Vagina (tissue), 2 donors: ENCODE measurements at places on chromosomes 4 and X.

- no peak for DNase-seq
These were observed 114.9 kb upstream of the MAP3K15 start for GRCh38 chrX:19630228-19630627.

DNA sequence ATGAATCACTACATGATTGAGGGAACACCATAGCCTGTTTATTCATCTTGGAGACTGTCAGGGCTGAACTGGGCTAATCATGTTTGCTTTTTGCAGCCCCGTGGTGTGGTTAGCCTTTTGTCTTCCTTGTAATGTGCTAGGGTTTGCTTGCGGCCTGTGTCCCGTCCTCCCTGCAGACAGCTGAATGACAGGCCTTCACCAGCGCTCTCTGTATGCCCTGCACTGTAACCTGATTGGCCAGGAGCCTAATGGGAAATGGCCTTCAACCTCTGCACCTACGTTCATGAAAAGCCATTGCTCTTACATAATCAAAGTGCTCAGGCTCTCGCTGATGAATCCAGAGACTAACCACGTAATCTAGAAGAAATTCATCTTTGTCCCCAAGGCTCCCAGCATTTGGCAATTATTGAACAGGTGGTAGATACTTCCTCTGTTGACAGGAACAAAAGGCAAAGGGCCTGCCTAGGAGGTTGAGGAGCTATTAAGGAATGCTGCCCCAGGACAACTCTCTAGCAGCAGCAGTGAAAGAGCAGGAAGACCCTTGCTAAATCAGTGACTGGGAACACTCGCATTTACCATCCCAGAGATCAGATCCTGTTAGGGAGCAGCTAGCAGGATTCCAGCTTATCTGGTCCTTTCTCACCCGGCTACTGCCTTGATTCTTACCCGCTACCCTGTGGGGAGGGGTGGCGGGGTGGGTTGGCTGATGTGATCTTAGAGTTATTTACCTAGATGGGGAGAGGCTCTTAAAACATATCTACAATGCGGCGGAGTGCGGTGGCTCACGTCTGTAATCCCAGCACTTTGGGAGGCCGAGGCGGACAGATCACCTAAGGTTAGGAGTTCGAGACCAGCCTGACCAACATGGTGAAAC is 42.3 kb upstream of the FAT1 start:
- DNase-seq: no peak

DNA sequence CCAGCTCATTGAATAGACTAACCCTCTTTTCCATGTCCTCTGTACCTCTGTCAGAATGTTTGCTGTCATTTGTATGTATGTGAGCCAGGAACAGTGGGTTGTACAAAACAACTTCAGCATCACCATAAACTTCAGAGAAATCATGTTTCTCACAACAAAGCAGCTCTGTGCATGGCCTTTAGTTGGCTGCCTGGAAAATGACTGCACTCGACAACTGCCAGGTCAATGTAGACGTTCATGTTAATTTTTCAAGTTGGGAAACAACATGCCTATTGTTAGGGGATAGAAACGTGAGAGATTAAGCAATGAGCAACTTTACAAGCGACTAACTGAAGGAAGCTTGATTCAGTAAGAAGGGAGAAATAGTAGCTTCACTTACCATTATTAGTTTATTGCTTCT is 17.9 kb upstream of the CXCL11 start:
- DNase-seq: no peak

DNA sequence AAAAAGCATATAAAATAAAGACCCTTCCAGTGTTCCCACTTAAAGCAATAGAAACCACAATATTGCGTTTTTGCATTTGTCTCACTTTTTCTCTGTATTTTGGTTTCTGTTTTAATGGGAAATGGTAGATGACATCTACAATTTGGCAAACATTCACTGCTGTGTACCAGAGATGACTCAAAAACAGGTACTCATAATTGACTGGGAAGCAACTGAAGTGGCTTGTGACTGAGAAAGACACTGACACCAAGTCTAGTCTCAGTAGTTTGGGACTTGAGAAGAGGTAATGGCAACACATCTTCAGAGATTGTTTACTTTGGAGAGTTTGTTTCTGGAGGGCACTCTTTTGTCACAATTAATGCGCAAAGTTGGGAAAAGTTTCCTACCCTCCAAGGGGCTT is 42.0 kb downstream of the AREG start:
- DNase-seq: no peak

GRCh38 chr4:174505892-174506291 is 16.4 kb downstream of the HPGD start:
- DNase-seq: no peak

DNA sequence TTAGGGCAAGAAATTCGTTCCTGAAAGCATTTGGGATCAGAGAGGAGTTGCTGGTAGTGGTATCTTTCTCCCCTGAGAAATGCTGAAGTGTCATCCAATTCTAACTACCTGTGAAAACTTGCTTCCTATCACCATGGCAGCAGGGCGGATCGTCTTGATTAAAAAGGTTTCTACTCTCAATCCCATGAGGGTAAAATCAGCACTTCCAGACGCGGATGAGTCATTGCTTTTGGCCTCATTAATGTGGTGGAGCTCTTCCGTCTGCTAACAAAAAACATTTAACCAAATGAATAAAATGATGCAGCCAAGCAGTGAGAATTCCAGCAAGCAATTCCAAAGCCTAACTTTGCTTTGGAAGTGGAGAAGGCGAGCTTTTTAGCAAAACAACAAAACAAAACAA is 325.6 kb downstream of the CAMK2D start:
- no peak for DNase-seq
